ENCODE measurements at places on chromosomes 5 and 9.

DNA sequence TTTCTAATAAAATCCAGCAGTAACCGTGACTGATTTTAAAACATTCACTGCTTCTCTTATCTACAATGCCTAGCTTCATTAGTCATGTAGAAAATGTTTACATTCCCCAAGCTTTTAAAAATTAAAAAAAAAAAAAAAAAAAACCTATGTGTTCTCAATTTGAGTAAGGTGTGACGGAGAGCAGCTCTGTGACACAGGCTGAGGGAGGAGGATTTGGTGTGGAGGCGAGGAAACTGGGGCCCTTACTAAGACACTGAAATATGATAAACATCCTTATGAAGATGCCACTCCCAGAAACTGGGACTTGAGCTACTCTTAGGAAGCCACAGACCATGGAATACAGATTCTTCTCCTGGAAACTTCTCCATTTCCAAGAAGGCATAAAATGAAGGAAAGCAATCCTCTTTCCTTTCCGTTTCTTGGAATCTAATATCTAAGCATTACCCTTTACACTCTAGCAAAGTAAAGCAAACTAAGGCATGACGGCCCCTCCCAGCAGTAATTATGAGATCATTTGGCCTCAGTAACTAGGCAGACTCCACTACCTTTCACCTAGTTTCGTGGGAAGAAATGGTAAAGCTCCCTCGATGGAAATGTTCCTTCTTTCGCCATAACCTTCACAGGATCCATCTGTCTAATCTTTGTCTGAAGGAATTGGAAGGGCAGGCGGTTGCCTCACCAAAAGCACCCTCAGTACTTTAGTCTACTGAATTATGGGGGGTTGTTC lies 23.5 kb downstream of the GRAMD2B start:
- no peak for DNase-seq

DNA sequence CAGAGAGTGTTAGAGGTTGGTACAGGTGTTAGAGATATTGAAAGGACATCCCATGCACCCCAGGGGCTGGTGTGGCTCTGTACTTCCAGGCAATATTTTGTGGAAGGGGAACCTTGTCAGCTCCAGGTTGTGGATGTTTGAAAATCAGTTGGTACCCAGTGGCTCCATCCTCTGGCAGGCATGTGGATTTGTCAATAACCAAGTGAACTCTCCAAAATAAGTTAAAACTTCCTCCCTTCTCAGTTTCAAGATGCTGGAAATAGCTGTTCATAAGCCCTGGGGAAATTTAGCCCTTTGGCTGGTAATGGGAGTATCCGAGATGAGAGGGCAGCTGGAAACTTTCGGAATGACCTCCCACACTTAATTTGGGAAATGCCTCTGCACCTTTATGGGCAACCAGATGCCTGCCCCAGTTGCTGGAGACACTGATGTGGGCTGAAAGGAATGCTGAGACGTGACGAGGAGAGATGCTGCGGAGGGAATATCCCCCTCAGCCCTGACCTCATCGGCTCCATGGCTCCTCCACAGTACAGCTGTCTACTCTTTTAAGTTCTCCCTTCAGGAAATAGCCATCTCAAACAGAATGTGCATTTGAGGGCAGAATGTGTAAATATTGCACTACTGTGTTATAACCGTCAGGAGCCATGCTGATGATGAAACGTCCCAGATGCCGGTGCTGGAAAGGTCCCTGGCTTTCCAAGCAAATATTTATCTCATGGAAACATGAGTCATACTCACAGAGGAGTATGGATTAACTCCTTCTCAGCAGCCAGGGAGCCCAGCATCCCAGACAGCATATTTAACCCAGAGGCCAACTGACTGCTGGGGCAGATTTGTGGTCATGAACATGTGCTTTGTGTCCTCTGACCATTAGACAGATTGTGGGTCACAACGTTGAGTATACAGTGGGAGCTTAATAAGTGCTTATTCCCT lies 29.5 kb downstream of the TGFBI start:
- no peak for DNase-seq

- DNase-seq, result no peak
Measured at GRCh38 chr5:76718381-76718832, 2.5 kb downstream of the F2R start.

GRCh38 chr5:134758176-134758503 lies 439 bp upstream of the DDX46 start:
- DNase-seq, result no peak

- DNase-seq, result no peak
Measured at GRCh38 chr5:151234476-151235238, 10.8 kb upstream of the CCDC69 start.

DNA sequence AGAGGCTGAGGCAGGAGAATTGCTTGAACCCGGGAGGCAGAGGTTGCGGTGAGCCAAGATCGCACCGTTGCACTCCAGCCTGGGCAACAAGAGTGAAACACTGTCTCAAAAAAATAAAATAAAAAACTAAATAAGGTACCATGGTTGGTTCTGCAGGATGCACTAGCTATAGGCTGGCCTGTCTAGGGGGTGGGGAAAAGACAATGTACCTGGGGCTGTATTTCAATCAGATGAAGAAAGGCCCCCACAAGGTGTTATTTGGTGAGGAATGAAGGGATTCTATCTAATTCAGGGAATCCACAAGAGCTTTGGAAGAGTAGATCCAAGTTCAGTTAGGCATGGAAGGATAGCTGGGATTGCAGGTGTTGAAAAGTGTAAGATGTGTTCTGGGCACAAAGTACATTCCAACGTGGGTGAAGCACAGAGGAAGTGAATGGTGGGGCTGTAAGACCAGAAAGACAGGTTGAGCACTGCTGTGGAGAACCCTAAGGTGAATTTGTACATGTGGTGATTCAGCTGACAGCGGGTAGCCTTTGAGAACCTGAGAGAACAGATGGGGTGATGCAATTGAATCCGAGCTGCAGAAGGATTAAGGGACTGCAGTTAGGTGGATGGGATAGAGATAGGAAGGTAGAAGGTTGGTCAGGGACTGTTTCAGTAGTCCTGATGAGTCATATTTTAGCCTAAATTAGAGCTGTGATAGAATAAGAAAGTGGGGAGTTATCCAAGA lies 71.8 kb downstream of the CAST start:
- no peak for DNase-seq

DNA sequence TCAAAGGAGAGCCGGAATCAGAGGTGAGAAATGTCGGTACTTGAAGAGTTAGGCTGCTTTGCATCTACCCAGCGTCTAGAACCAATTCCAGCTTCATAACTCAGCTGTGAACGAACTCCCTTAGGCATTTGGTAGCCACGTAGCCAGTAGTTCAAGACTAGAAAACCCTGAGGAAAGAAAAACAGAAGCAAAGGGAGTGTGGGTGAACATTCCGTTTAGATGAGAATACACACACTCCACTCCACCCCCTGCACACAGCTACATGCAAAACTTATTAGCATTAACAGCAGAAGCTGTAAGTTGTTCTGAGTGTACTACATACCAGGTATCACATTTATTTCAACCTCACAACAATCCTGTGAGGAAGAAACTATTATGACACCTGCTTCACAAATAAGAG lies 78.3 kb downstream of the SMIM23 start:
- DNase-seq, result no peak

DNA sequence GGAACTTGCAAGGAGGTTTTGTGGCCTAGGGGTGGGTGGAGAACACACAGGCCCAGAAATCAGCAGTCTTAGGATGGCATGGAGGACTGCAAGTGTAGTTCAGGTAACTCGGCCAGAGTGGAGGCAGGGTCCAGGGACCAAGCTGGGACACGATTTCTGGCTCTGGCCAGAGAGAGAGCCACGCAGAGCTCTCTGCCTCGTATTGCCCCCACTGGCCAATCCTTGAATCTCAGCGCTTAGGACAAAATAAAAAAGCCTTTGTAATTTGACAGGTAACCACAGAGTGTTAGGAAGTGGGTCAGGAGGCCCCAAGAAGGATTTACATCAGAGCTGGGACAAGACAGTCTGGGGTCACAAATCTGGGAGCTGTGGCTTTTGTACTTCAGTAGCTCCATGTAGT lies 11.7 kb downstream of the MAP3K1 start:
- DNase-seq, result no peak

GRCh38 chr5:52989781-52990527 lies 802 bp downstream of the ITGA2 start:
- DNase-seq, result no peak

DNA sequence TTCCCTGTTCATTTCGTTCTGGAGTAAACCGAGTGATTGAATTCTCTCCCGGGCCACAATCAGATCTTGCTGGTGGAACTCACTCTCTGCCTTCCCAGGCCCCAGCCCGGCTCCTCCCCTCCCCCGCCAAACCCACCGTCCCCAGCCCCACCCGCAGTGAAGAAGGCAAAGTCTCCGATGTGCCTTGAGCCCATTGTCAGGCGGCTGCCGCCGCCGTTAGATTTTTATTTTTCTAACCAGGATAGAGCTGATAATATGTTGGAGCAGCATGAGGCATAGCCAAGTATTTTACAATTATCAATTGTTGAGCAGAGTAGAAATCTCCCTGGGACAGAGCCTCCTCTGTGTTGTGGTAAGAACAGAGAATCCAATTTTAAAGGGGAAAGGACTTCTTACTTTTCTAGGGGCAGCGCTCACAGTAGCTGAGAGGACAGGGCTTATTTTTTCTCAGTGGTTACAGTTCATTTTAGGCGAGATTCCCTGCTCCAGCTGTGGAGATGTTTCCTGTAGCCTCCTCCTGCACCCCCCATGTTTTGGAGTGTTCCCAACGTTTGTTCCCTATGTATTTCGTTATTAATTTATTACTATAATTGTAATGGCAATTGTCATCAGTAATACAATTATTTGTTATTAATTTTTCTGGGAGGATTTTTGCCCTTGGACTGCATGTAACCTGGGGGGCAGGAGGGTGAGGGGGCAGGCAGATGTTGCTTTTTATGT lies 1.3 kb downstream of the PSAT1 start:
- DNase-seq, result no peak

- no peak for DNase-seq
Measured at GRCh38 chr9:113621309-113621791, 157.8 kb downstream of the RGS3 start.

DNA sequence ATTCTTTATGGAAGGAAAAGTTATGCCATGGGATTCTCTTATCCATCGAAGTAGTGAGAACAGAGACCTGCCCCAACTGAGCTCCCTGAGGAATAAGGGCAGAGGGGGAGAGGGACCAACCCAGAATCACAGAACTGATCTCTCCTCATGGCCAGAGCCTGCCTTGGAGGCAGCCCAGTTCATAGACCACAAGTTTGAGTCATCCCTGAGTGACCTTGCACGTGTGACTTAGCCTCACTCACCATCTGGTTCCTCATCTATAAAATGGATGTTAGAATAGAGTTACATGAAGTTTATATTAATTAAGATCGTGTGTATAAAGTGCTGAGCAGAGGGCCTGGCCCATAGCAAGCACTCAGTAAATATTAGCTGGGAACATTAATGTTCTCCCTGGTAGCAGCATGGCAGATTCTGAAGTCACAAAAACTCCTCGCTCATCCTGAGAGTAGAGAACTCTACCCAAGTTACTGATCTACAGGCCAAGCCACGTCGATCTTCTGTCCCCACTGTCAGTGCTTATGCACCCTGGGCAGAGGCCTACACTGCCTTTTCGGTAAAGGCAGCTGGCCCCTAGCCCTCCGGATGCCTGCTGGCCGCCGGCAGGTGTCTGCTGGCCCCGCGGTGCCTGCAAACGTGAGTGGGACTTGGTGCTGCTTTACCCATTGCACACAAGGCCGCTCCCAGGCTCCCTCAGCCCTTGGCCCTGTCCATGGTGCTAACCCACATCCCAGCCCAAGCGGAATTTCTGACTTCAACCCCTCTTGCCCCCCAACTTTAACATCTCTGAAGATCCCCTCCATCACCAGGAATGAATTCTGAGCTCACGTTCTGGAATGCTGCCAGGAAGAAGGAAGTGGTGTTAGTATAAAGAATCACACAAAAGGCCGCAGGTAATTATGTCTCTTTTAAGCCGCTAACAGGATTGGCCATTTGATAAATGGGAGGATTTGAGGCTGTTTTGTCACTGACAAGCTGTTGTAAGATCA lies 61.1 kb upstream of the ARAP3 start:
- DNase-seq, result no peak

DNA sequence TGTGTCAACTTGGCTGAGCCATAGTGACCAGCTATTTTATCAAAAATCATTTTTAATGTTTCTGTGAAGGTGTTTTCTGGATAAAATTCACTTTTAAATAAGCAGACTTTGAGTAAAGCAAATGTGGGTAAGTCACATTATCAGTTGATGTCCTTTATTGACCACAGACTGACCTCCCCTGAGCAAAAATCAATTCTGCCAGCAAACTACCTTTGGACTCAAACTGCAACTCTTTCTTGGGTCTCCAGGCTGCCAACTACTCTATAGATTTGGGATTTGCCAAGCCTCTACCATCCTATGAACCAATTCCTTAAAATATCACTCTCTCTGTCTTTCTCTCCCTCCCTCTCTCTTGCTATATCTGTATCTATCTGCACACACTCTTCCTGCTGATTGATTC lies 1571.7 kb upstream of the NUDT12 start:
- no peak for DNase-seq

GRCh38 chr5:25090854-25091253 lies 446.1 kb upstream of the CDH10 start:
- DNase-seq, result no peak

DNA sequence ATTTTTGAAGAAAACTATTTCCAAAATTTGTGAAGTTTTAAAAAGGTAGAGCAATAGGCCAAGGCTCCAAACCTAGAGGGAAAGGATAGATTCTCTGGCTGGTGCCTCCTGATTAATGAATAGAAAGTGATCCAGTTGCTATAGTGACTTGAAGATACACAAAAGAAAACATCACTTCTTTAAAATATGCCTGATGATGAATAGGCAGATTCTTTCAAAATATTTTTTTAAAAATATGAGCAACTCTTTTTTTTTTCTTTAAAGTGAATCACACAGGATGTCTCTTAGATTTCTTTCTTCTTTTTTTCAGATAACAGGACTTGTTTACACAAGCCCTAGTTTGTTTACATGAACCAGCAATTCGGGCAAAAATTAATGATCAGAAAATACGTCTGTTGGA lies 124.4 kb downstream of the RFK start:
- no peak for DNase-seq

DNA sequence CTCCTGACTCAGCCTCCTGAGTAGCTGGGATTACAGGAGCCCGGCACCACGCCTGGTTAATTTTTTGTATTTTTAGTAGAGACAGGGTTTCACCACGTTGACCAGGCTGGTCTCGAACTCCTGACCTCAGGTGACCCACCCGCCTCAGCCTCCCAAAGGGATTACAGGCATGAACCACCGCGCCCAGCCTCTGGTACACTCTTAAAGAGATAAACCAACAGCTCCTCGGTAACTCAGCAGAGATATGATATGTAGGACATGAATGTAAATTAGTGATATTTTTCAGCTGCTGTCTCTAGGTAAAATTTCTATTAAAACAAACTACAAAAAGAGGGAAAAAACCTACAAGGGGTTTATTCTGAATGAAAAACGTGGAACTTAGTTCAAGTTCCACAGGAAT lies 42.8 kb upstream of the HK3 start:
- no peak for DNase-seq

DNA sequence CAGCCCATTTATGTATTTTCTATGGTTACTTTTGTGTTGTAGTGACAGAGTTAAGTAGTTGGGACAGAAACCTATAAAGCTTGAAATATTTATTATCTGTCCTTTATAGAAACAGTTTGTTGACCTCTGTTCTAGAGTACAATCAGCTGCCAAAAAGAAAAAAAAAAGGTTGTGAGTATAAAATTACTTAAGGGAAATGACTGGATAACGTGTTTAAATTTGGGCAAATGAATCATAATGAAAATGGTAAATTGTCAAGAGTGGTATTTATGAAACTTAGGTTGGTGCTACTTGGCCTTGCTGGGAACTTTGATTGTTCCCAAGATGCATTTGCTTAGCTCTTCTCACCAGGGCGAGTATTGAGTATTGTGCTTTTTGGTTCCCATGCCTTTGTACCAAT lies 70.2 kb upstream of the IL6ST start:
- DNase-seq, result no peak

- no peak for DNase-seq
Measured at GRCh38 chr5:56565644-56566043, 249.7 kb upstream of the MAP3K1 start.
